ENCODE measurements at places on chromosomes 4 and X.

GRCh38 chr4:54073271-54073880, 9.0 kb upstream of the CHIC2 start:
- peak; percentile 60 for DNase-seq

DNA sequence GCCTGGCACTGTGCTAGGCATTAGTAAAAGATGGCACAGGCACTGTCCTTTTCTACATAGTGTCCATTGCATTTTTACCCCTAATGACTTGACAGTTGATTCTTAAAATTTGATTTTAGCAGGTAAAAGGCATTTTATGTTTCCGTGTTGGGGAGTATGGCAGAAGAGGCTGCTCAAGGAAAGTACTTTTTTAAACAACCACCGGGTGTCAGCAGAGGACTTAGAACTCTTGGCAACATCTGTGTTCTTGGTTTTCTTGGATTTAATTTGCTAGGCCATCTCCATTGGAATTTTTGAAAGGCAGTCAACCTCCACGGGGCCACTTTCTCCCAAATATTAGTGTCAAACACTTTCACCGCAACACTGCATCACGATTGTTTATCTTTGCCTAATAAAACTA, 102.9 kb downstream of the TSPAN7 start:
- DNase-seq, result peak; percentile 55

DNA sequence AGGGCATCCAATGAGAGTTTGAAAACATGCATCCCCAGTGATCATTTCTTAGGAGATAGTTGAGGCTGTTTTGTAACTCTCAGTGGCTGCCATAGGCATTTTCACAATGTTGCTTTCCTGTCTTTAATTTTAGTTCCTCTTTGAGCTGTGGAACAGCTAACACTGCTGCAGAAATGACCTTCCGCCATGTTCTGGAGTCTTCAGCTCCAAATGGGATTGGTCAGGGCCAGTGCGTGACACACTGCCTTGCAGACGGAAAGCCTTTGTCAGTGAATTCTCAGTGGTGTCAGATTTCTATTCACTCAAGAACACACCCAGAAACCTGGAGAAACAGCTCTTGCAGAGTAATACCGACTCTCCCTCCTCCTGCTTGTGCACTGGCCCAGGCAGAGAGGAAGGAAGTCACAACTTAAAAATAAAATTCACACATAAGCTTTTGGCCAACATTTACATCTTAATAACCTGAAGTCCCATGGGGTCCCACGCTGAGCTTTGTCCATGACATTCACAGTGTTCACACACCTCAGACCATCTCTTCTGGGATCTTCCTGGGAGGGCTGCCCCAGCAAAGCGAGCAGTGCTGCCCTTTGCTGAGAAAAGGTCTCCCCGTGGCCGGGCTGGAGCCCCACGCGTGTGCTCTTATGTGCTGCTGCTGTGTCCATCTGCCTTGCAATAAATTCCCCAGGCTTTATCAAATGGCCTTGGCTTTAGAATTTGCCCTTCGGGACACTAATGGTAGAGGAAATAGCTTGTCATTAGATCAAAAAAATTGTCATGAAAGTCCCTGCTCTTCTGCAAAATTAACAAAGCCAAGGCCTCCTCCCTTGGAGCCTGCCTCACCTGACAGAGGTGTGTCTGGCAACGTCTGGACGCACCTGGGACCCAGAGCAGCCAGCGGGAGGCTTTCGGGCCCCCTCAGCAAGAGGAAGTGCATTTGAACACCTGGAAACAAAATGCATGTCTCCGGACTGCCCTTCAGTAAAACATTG, 126.8 kb downstream of the IRF2 start:
- peak; percentile 74 for DNase-seq

DNA sequence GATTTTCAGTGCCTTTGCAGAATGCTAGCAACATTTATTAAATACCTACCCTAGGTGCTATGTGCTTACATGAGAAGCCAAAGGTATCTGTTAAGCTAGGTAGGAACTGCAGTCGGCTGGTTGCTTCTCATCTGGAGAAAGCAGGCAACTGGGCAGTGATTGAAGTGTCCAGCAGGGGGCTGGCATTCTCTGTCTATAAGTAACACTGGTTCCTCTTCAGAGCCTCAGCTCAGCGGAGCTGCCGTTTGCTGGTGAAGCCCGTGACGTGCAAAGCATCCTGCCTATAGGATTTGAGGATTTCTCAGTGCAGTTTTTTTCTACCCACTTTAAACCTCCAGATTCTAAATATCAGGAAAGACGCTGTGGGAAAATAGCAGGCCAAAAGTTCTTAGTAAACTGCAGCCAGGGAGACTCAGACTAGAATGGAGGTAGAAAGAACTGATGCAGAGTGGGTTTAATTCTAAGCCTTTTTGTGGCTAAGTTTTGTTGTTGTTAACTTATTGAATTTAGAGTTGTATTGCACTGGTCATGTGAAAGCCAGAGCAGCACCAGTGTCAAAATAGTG, at the start of gene GRPR:
TSS of gene GRPR (plus strand) at position 344 of the 565 bp plus-strand sequence. CDS start 389 bp downstream, outside the sequence.
- peak; percentile 81 for DNase-seq

DNA sequence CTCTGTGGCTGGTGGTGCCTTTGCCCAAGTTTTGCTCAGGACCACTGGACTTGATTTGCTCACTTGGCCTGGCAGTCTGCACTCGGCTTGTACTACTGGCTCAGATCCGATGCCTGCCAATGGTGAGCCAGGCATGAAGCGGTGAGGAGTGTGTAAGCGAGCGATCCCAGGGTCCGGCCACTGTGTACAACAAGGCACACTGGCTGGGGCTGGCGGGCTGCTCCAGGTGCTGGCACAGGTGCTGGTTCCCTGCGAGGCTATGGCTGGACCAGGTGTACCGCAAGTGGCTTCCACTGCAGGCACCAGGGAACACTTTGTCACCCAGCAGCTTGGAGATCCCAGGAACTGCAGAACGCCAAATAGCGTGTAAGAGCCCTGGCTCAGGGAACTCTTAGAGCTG, 329.7 kb downstream of the CCSER1 start:
- DNase-seq, result no peak

- no peak for DNase-seq
These were observed 10.6 kb downstream of the ADAM29 start for GRCh38 chr4:174928575-174929253.

DNA sequence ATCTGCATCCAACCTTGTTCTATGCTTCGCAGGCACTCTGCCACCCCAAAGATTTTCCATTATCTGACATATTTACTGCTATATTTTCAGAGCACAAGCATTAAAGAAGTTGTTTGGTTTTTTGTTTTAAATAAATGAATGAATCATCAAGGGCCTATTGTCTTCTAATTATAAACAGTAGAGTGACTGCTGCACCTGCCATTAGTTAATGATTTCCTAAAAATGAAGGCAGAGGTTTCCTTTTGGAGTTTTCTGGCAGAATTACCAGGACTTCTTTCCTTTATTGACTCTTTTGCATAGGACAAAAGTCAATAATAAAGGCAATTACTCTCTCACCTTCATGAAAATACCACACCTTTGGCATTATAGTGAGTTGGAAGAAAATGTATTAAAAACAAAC, 238.1 kb downstream of the INPP4B start:
- DNase-seq, result no peak

DNA sequence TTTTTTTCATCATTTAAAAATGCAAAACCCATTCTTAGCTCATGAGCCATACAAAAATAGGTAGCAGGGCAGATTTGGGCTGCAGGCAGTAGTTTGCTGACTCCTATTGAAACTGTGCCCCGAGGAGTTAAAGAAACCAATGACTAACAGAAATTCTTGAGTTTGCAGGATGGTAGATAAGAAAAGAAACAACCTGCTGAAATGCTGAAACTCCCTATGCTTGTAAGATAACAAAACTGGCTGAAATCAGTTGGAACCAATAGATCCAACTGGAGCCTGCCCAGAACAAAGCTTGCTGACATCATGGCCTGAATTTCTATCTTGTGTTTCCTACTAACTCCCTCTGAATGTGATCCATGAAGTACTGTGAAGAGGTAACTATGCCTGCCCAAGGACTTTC, 68.6 kb downstream of the ANOS1 start:
- no peak for DNase-seq

GRCh38 chr4:172881645-172882044, 287.0 kb upstream of the GALNT7 start:
- DNase-seq, result no peak

GRCh38 chr4:111849746-111850284, 295.4 kb upstream of the FAM241A start:
- no peak for DNase-seq

DNA sequence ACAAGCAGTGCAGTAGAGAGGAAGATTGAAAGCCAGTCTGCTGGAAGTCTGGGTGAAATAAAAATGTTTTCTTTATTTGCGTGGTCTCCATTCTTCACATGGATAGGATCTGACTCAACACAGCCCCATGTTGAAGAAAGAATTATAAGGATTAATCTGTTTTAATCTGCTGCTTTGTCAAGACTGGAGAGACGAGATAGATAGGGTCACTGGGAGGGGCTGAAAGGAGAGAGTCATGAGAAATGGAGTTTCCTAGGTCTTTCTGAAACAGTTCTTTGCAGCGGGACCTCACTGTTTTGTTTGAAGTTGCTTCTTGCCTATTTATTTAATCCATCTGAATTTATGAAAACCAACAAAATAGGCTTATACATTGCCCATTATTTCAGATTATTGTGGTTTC, 32.4 kb upstream of the RHOH start:
- DNase-seq, result no peak

DNA sequence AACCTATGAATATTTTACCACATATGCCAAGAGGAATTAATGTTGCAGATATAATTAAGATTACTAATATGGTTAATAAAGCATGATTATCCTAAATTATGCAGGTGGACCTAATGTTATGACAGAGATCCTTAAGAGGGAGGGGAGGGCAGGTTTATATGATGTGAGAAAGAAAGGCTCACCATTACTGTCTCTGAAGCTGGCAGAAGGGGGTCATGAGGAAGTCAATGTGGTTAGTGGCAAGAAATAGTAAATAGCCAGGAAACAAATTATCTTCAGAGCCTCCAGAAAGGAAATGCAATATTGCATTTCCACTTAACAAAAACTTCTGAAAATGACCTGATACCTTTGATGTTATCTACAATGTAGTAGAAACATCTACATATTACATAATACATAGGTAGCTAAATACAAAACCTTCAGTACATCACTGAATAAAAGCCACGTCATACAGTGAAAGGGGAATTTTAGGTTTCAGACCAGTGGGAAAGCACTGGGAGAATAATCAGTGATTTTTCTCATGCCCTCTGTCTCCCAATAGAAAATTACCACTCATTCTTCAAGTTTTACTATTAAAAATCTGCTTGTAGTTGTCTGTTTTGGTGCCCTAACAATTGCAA, 609.2 kb downstream of the SPOCK3 start:
- no peak for DNase-seq

GRCh38 chr4:102061133-102061532, 270.6 kb downstream of the BANK1 start:
- DNase-seq, result no peak

DNA sequence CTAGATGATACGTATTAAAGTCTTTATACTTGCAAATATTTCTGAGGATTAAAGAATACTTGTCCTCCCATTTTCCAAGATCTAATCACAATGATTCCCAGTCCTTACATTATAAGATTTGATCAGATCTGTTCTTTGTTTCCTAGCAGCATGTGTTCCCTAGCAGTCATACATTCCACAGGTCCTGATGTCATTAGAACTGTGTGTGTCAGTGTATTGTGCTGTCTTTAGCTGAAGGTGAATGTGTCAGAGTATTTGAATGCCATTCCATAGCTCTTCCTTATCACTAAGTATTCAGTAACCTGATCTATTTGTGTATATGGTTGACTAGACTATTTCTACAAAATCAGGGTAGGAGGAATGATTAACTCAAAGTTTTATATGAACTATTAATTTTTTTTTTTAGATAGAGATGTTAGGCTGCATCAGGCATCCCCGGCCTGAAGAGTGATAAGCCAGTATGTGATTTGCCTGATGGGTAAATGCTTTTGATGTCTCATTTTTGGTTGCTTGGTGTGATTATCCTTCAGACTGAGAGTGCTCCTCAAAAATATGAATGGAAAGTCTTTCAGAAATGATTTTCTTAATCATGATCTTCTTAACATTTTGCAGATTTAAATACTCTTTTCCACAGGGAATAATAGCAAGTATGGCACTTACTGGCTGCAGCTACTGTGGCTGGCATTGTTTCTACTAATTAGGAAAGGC, 4.4 kb downstream of the ADGRL3 start:
- peak; percentile 80 for DNase-seq

DNA sequence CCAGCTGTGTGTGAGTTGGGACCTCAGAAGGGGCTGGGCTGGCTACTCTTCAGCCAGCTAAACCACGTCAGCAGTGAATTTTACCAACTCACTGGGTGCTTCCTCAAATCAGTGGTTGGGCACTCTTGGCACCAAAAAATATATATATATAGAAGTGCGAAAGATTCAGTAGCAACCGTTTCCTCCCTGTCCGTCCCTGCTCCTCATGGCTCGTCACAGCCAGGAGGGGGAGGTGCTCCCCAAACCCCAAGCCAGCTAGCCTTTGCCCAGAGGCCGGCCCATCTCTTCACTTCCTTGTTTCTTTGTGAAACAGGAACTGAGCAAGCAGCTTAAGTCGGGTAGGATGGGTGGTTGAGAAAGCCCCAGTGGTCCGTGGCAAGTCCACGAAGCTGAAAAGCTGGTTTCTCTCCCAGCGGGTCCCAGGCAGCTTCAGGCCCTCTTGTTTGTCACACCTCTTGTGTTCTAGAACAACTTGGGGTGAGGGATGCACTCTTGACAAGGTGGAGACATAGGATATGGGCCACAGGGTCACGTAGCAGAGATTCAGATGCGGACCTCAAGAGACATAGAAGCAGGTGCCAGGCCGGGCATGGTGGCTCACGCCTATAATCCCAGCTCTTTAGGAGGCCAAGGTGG, 6.8 kb upstream of the SASH3 start:
- no peak for DNase-seq

DNA sequence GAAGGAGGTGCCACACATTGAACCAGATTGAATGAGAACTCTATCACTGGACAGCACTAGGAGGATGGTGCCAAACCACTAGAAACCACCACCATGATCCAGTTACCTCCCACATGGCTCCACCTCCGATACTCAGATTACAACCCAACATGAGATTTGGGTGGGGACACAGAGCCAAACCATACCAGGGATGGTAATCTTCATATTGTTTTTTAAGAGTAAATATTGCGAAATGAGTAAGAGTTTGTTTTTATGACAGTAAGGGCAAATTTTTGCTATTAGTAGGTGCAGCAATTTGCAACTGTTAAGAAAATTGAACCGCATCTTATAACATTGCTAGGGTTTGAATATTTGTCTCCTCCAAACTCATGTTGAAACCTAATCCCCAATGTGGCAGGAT, 891.5 kb downstream of the NLGN4X start:
- DNase-seq, result no peak

DNA sequence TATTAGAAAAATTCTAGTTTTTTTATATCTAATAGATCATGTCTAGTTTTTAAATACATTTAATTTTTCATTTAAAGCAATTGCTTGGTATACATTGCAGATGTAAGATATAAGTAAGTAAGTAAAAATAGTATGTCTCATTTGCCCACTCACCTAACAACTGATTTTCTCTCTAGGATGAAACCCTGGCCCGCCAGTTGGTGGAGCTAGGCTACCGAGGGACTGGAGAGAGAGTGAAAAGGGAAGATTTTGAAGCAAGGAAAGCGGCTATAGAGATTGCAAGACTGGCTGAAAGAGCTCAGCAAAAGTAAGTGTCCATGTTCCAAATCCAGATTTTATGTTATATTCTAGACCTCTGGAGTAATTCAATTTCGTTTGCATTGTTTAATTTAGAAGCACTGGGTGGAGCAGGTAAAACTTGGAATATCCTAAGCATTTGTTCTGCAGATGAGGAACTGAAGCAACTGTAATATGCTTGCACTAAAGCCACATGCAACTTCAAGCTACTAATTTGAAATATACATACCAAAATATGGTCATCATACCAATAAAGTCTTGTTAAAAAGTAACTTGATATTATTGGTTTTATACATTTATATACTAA, 27.1 kb downstream of the CFAP299 start:
- DNase-seq, result peak; percentile 25

- DNase-seq, result peak; percentile 88
These were observed 20.5 kb downstream of the GAB3 start for GRCh38 chrX:154730253-154730891.
